Activated T-cell treated with anti-CD3 and anti-CD28 coated beads, Interleukin-2, amount 50 U/mL, for 72 hours (primary cell): ENCODE measurements at places on chromosomes 6 and 20.

DNA sequence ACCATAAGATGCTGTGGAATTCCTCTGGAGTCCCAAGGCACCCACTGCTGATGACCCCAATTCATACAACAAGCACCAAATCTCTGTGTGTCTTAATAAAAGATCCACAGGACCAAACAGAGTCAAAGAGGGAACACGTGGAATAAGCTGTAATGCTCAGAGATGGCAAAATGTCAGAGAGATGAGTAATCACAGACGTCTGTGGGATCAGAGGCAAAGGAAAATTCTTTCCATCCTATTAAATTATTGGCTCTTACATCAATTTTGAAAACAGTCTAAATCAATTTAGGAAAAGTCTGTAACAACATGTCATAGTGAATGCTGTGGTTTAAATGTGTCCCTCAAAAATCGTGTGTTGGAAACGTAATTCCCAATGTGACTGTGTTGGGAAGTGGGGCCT lies 17.5 kb upstream of the SAMD3 start:
- no peak for DNase-seq

GRCh38 chr6:161584051-161584450 lies 310.2 kb upstream of the AGPAT4 start:
- DNase-seq, result no peak

- DNase-seq, result no peak
Observed at GRCh38 chr20:45294659-45295058, 12.0 kb upstream of the RBPJL start.

GRCh38 chr6:115573861-115574260 lies 486.8 kb downstream of the FRK start:
- no peak for DNase-seq

- DNase-seq, result peak; percentile 25
Observed at GRCh38 chr6:159941286-159942113, 27.4 kb upstream of the IGF2R start.

- no peak for DNase-seq
Observed at GRCh38 chr6:21438986-21439352, 154.6 kb upstream of the SOX4 start.

DNA sequence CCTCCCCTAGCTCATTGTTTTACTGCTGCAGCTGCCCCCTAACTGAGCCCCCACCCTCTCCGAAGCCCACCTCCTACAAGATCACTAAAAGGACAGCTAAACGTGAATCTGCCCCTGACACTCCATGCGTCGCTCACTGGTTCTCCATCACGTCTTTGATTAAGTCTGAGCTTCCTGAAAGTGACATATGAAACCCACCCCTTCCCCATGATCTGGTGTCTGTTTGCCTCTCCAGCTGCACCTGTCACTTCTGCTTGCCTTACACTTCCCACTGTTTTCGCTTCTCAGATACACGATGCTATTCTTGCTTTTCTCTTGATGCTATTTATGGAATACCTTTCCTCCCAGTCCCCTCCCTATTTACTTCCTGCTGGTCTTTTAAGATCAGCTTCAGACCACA lies 8.0 kb upstream of the PERP start:
- DNase-seq, result no peak
